ENCODE measurements at places on chromosomes 2 and 18.

GRCh38 chr2:240154606-240155005 is 14.1 kb upstream of the OTOS start:
- no peak for DNase-seq

DNA sequence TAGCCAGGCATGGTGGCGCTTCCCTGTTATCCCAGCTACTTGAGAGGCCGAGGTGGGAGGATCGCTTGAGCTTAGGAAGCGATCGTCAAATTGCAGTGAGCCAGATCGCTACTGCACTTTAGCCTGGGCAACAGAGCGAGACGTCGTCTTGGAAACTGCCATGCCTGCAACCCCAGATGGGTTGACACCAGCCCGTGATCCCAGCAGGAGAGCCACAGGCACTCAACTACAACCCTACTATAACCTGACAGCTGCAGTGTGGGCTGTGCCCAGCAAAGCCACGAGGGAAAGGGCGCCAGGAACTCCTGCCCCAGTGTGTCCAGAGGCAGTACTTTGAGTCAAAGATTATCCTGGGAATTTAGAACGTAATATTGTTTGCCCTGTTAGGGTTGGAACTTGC is 85.6 kb downstream of the SS18 start:
- no peak for DNase-seq

DNA sequence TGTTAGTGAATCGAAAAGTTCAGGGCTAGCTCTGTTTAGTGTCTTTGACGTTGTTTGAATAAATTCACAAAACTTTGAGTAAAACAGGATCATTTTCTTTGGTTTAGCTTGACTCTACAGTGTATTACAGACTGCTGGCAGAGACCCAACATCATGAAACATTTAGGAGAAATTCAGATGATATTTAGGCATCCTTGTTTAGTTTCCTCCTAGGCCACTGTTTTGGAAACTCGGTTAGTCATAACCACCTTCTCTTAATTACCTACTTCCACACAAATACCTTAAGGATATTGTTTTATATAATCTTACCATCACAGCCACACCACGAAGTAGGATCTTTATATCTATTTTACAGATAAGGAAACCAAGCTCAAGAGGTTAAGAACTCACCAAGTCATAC is 7.8 kb downstream of the LIMS1 start:
- DNase-seq = no peak

DNA sequence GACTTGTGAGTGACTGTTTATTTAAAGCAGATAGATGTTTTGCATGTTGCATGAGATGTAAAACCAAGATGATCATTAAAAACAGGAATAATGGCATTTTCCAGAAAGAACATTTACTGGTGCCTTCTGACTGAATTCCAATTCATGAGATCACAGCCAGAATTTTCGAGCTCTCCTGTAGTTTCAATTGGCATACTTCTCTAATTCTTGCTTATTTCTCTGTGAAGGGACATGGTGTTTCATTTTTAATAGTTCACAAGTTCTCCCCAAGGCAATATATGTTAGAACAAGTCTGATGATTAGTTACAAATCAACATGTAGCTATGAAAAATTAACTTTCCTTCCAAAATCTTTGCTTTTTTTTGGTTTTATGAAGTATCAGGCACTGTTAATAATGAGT is 105.7 kb downstream of the PDE1A start:
- no peak for DNase-seq

DNA sequence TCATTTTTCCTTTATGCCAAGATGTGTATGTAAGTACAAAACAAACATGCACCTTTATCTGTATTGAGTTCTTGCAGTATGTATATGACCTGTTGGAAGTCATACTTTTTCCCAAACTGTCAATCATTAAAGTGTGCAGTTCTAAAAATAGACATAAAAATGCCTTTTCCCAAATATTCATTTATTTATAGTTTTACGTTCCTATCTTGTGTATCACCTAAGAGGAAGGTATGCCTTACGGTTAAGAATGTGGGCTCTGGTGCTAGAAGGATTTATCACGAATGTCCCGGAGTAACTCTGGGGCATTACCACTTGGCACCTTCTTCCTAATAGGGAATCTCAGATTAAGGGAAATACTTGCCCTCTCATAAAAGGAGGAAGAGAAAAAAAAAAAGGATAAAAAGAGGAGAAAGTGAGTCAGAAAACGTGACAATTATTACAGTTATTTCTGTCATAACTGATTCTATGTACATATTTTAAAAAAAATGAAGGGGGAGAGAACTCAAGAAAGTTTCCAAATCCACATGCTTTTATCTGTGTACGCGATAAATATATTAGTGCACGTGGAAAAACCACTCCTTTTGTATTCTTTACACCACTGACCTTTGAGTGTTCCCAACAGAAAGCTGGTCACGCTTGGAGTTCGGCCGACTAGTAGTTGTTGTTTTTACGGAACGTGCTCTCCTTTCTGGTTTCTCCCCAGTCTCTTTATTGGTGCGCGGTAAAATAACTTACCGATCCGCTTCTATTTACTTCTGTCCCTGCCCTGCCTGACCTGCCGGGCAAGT is 721 bp downstream of the MCEE start:
- DNase-seq = no peak

DNA sequence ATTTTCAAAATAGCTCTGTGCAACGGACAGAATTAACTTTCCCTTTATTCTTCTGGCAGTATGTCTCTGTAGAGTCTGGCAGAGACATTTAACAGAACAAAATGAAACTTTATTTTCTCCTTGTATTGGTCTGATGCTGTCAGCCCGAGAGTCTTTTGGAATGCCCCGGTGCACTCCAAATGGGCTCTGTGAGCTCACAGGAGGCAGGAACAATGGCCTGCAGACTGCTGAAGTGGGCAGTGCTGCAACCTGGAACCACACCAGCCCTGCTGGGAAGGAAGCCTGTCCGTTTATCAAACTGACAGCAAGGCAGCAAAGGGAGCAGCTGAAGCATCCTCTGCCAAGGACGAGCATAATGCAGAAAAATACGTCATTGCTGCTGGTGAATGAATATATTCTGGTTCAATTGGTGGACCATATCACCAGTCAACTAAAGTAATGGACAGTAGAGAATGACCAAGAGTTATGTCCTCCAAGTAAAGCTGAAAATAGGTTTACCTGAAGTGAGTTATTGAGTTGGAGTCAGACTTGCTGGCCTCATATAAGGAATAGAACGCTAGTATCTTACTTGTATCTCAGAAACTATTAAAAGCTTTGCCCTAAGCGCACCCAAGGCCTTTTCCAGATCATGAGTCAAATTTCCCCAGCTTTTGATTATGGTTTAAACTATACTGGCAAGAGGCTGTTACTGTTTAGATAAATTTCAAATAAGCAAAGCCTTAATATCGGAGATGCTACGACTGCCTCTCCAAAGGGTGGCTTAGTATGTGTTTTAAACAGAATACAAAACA is 207.6 kb upstream of the TANK start:
- DNase-seq = no peak

- DNase-seq = peak; percentile 70
These were observed 10.7 kb upstream of the CD226 start for GRCh38 chr18:69958422-69958821.

DNA sequence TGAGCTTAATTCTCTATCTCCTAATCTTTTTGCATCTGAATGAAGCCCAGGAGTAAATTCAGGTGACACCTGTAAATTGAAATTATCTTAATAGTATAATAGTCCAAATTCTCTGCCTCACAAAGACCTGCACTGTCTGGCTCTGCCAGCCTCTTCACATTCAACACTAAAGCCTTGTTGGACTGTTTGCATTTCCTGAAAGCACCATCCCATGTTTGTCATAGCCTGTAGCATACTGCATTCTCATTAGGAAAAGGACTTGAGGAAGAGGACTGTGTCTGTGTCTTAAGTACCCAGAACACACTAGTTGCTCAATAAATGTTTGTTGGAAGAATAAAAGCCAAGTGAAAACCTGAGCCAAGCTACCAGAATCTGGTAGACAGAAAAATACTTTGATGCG is 42.9 kb upstream of the GRHL1 start:
- no peak for DNase-seq

- no peak for DNase-seq
These were observed 218.8 kb upstream of the ZEB2 start for GRCh38 chr2:144738749-144739148.

DNA sequence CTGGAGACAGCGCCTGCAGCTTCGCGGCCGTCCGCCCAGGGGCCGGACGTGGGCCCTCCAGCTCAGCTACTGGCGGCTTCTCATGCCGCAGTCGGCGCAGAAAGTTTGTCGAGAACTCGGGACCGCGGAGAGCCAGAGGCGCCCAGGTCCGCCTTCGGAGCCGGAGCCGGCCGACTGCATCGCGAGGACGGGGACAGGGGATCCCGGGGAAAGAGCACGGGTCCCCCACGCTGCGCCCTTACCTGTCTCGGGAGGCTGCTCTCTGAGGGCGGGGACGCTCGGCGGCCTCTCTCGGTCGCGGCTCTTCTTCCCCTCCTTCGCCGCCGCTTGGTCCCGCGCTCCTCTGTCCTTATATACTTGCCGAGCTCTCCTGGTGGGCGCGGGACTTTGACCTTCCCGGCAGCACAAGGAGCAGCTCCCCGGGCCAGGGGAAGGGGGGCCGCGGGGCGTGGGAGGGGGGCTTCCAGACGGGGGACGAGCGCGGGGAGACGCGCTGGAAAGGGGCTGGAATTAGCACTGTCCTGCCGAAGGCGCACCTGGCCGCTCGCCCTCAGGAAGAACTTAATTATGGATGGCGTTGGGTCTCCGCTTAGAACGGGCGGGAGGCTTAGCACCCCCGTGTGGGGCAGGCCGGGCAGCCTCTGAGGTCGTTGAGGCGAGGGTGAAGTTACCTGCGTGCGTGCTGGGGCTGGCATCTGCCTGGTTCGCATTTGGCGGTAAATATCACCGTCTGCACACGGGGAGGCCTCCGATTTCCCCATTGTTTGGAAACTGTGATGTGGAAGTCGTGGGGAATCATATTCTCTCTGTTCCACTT is at the start of gene POMC:
TSS of gene POMC (minus strand) at position 325 of the 817 bp plus-strand sequence. CDS start 3,808 bp downstream, outside the sequence.
- no peak for DNase-seq

DNA sequence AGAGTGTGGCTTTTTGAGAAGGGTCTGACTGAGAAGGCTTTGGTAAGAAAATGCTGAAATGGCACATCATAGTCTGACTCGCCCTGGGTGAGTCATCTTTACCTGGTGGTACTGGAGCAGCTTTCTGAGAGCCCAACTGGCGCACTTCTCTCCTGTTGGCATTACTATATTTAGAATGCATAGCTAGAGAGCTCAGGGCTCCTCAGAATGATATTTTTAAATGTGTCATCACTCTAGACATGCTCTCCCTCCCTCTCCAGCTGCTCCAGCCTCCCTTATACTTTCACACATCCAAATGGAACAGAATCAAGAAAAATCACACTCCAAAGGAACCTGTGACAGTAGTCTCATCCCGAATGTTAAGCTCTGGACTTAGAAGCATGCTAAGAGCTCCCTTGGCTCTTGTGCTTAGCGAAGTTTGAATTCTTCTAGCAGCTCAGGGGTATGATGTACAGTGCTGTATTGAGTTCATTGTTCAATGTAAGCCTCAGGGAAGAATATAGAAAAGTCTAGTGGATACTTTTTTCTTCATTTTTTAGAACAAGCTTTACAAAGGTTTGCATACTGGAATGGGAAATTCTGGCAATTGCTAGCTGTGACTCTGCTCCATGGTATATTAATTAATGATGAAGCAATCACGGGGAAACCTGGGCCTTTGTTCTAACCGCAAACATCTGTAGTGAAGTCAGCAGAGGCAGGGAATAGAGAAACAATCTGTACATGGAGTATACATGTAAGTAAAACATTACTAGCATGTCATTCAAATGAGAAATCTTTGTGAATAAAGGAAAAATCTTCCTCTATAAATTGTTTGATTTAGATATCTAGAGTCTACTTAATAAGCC is 751.2 kb upstream of the NRXN1 start:
- no peak for DNase-seq

DNA sequence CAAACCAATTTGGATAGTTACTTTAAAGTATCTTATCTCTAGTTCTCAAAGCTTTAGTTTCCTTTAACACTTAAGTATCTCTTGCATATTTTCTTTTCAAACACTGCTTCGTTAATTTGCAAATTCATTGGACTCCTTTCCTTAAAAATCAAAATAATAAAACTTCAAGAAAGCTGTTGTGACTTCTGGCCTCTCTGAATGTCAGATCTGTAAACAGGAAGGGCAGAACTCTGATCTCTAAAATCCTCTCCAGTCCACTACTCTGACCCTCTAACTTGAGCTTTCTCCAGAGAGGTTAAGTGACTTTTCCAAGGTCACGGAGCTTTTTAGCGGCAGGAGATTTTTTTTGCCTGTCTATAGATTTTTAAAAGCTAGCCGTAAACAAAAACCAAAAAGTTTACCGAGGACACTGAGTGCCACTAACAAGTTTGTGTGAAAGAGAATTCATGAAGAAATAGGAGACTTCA is 155.5 kb downstream of the TGIF1 start:
- DNase-seq = no peak

DNA sequence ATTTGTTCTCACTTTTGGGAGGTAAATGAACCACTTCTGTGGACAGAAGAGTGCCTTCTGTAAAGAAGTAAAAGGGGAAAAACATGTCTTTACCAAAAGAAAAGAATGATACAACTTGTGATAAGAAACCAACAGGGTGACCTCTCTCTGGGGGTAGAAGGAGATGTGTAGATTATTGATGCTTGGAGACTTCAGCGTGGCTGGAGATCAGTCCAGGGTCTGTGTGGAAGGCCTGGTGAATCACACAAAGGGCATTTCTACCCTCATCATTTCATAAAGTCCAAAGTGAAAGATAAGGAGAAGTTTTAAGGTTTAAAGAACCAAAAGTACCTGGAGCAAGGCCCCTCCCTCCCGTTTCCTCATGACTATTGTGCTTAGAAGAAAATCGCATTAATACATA is 142.5 kb downstream of the NCK2 start:
- no peak for DNase-seq

- DNase-seq = no peak
These were observed 571.2 kb upstream of the ZEB2 start for GRCh38 chr2:145090841-145091761.

- no peak for DNase-seq
These were observed 409.9 kb upstream of the NRXN1 start for GRCh38 chr2:51441786-51442185.

DNA sequence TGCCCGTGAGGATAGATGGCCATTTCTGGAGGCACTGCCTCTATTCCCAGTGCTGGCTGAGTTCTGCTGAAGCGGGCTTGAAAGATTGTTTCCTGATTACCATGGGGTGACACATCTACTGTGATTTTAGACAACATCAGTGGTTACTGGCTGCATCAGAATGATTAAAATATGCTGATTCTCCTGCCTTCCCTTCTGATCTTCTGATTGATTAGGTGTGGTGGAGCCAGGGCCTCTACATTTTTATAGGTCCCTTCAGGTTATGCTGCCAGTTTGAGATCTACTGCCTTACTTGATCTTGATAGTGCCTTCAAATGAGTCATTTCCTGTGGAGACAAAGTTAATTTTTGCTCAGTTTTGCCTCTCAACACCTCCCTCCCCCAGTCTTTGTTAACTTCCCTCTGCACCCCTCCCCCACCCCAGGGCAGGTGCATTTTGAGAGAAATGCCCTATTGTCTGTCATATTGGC is 31.6 kb upstream of the SNORC start:
- peak; percentile 90 for DNase-seq

GRCh38 chr2:73070643-73071359 is 711 bp downstream of the SFXN5 start:
- DNase-seq = peak; percentile 11

GRCh38 chr2:213306316-213306942 is 22.2 kb downstream of the SPAG16 start:
- no peak for DNase-seq

- no peak for DNase-seq
These were observed 25.8 kb downstream of the CAVIN2 start for GRCh38 chr2:191821078-191821477.
